Amniotic epithelial cell (primary cell): ENCODE measurements at places on chromosomes 3 and 15.

- no peak for DNase-seq
Measured at GRCh38 chr3:78004571-78004970, 964.7 kb downstream of the ROBO2 start.

DNA sequence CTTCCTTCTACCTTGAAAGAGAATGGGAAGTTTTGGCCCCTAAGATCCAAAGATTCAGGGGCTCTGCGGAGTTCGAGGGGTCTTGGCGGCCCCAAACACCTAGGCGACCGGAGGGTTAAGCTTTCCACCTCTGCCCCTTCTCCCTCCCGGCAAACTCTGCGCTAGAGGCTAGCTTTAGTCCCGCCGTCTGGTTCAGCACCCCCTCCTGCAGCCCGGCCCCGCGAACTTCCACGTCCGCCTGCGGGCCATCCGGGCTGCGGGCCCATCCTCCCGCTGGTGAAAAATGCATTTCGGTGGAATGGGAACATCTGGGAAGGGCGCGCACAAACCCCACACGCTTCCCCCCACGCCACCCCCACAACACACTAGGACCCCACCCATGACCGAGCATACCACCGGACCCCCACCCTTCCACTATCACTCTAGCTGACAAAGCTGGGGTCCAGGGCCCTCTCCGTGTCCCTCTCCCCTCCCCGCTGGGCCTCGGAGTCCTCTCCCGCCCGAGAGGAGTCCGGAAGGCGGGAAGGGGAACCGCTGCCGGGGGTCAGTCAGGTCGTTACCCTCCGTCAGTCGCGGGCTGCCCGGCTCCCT, 1.0 kb downstream of the SHOX2 start:
- no peak for DNase-seq

DNA sequence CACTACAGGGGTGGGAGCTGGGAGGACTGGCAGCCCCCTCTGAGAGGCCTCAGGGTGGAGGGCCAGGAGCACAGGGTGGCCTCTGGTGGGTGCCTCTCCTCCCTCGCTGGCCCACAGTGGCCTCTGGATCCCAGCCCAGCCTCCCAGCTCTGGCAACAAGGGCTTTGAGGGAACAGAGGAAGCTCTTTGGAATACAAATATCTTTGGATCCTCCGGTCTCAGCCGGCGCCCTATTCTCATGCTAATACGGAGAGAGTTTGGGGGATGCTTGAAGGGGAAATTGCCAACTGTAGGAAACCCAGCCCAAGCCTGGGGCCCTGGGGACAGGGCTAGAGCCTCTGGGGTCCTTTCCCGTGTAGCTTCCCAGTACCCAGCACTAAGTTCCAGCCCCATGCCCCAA, 33.4 kb upstream of the INSYN1 start:
- no peak for DNase-seq

DNA sequence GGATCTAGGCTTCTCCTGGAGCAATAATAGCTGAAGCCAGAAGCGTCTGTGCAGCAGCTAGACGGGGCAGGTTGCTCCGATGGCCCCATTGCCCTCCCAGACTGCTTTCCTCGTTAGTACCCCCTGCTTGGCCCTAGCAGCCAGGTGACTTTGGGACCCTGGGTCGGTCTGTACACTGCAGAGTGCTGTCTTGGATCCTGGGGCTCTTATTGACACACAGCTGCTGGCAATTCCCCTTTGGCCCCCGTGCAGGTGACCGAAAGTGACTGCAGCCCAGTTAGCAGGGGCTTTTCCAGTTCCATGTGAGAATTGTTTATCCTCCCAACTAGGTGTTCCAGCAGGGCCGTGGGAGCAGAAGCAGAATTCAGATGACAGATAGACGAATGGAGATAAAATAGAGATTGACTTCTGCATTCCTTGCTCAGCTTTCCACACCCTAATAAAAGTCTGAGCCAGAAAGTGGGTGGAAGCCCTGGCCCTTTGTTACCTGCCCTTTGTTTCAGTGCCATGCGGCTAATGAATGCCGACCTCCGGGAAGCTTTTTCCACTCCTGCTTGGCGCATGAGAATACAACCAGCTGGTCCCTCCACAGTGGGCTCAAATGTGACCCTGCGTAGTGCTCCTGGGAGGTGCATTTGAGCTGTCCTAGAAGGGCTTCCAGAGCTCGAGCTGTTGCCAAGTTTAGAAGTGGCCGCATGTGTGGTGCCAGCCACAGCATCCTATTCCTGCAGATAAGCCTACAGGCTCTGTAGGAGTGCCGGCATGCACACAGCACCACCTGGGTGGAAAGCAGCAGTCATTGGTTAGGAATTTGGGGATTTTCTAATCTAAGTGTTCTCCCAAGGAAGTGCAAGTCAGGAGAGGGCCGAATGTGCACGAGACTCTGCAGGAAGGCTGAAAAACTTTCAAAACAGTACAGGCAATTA, 94.4 kb downstream of the SLCO3A1 start:
- DNase-seq, result no peak

DNA sequence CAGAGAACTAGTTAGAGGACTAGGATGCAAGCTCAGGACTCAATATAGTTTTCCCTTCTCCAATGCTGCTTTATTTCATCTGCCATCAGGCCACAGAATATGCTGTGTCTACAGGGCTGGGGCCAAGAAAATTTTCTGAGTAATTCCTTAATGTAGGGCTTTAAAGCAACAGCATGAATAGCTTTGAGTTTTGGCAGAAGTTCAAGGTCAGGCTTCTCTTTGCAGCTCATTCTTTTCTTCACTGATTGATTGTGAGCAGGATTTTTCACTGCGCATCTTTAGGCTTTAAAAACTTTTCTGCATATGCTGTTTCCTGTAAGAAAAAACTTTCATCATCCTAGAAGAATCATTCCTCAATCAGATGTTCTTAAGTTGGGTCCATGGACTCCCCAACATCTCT, 4.6 kb downstream of the TMEM108 start:
- DNase-seq, result peak; percentile 40

GRCh38 chr3:82002986-82003642, 241.7 kb upstream of the GBE1 start:
- DNase-seq, result no peak

- DNase-seq, result peak; percentile 74
Measured at GRCh38 chr15:90481023-90481422, 48.7 kb upstream of the CRTC3 start.

DNA sequence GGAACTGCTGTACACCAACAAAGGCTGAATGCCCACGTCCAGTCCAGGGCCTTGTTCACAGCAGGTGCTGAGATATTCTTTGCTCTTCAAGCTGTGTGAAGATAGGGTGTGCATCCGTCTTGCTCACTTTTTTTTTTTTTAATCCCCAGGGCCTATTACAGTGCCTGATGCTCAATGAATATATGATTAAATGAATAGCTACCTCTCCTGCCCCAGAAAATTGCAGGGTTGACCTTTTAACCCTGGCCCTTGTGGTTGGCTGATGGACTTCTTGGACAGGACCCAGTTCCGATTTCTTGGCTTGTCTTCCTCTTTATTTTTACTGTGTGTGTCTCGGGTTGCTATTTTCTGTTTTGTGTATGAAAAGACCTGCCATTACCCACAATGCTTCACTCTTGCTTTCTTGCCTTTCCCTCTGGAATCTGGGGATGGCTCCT, 2.9 kb upstream of the FYTTD1 start:
- no peak for DNase-seq

DNA sequence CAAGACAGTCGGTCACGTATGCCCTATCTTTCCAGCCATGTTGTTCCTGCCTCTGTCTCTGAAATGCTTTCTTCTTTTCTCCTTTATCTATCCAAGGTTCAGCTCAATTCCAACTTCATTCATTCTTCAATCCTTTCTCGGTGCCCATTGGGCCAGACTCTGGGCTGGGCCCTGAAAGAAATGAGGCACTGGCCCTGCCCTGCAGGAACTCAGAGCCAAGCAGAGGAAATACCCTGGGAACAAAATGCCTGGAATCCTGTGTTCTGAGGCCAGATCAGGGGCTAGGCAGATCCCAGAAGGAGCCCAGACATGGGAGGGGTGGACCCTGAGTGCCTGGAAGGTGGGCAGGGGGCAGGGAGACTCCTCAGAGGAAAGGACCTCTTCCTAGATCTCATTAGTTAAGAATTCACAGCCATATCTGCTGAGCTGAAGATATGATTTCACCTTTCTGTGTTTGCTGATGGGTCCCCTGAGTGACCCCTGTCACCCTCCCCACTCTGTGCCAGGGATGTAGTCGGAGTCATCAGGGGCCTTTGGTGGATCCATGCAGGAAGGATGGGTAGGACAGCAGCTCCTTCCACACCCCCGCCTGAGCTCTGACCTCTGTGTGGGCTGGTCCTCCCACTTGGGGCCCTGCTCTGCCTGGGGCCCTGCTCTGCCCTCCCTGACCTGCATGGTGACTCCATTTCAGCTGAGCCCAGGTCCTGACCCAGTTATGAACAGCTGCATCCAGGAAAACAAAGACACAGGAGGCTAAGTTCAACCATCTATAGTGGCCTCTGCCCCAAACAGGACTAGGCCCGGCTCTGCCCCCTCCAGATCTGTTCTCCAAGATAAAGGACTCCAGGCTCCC, 5.3 kb upstream of the DAPK2 start:
- no peak for DNase-seq

- no peak for DNase-seq
Measured at GRCh38 chr3:31880482-31881078, 100.5 kb downstream of the OSBPL10 start.

GRCh38 chr3:98980915-98981596, 79.6 kb upstream of the DCBLD2 start:
- DNase-seq, result peak; percentile 55

GRCh38 chr3:141436180-141436579, 50.6 kb upstream of the RASA2 start:
- no peak for DNase-seq

DNA sequence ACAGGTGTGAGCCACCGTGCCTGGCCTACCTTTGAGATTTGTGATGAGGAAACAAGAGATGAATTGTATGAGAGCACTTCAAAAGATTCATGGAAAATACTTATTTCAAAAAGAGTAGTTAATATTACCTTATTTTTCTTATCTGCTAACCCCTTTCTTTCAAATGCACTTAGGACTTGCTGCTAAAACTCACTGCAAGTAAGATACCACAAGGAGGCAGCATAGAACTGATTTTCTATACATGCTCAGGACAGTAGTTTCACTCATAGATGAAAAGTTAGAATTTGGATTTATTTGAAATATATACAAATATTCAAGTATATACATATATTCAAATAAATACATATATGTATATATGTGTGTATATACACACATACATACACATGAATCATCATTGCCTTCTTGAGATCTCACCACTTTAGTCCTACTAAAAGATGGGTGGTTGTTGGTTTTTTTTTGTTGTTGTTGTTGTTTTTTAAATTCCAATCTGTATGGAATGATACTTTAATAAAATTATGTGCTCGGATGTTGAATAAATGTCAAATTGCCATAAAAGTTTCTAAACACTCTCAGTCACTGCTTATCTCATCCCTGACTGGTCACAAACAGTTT, 2.4 kb downstream of the CCNDBP1 start:
- peak; percentile 72 for DNase-seq

DNA sequence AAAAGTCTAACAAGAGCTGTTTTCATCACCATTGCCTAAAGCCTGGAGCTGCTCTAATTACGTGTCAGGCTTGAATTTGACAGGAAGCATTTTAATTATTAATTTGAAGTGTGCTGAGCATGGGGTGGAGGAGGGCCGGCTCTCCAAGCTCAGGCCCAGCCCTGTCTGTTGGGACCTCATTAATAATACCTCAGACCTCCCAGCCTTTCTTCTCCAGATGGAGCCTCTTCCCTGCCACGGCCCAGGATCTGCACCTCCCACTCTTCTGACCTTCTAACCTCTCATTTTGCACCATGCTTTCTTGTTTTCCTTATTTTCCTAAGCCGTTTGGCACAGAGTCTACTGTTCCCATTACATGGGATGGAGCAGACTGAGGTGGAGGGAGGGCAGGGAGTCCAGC, 30.0 kb downstream of the INSYN1 start:
- no peak for DNase-seq

GRCh38 chr3:123449997-123450604, 1.2 kb upstream of the ADCY5 start:
- no peak for DNase-seq

DNA sequence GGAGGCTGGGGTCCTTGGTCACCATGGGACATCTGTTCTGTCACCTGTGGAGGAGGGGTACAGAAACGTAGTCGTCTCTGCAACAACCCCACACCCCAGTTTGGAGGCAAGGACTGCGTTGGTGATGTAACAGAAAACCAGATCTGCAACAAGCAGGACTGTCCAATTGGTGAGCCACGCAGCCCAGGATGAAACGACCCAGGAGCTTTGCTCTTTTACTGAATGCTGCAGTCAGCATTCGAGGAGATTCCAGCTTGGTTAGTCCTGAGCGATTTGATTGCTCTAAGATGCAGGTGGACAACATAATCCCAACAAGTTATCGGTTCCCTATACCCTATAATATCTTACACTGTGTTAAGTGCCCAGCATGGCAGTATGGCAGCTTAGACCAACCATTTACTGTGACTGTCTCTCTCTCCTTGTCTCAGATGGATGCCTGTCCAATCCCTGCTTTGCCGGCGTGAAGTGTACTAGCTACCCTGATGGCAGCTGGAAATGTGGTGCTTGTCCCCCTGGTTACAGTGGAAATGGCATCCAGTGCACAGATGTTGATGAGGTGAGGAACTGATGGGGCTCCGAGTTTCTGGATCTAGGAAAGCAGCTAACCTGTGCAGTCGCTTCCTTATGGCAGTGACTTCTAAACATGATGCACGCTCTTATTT, 7.8 kb downstream of the THBS1 start:
- no peak for DNase-seq

DNA sequence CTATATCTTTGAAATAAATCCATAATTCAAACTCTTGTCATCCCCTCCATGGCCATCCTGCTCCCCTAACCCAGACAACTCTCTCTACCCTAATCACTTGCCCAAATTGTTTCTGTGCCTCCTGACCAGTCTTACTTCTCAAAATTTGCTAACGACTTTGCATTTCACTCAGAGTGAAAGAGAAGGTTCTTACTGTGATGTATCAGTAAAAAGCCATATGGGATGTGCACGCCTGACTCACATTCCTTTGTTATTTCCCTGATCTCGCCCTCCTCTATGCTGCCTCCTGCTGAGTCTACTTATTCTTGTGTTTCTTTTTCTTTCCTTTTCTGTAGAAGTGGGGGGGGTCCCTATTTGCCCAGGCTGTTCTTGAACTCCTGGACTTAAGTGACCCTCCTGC, 487.2 kb upstream of the FRG2C start:
- DNase-seq, result no peak

GRCh38 chr15:67174864-67175573, 79.4 kb downstream of the AAGAB start:
- peak; percentile 73 for DNase-seq

DNA sequence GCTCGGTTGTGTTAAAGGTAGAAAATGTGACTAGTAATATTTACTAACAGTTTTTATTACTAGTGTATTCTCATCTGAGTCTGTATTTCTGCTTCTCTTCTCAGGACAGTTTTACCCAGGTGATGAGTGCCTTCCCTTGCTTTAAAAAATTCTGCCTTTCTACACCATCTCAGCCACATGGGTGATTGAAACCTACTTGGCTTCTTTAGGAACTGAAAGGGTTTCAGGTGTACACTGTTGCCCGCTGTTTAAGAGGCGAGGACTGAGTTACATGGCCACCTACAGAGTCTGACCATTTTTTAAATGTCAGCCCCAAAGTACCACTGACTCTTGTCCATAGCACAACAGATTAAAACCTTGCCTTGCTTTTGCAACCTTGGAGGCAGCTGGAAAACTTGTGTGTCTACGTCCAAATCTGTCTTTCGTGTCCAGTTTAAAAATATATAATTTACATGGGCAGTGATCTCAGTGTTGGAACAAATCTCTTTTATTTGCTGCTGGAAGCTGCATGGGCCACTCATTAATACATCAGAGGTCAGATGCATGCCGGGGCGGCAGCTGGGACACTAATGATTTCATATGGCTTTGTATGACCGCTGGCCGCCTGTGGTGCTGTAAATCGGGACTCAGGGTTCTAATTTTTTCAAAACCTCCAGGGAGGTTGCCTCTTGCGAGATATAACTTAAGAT, 44.6 kb downstream of the TRIM71 start:
- no peak for DNase-seq

- DNase-seq, result peak; percentile 35
Measured at GRCh38 chr3:65342084-65342683, 654.4 kb upstream of the ADAMTS9 start.
